GM23338 (cell line): ENCODE measurements at places on chromosomes 1 and 21. TPM values are rescaled to one million over a fixed set of nuclear protein-coding genes. Genes with fewer than 3 reads are reported as not detected.
A peak's percentile ranks its signal among the peaks of the same experiment; 100 is the strongest.

- DNase-seq, result peak; percentile 35
Observed at GRCh38 chr1:156153362-156153761, at the start of gene SEMA4A. Gene SEMA4A (plus strand): TSS chr1:156153585. CDS start chr1:156154579, 994 bp downstream.

- no peak for DNase-seq
Observed at GRCh38 chr1:40179496-40180089, 18.4 kb downstream of the RLF start.

GRCh38 chr1:227745568-227746265, 10.5 kb downstream of the SNAP47 start:
- no peak for DNase-seq

GRCh38 chr1:111855260-111855659, 99.6 kb downstream of the DDX20 start:
- no peak for DNase-seq

- no peak for DNase-seq
Observed at GRCh38 chr1:183824291-183824690, 19.4 kb downstream of the RGL1 start.

GRCh38 chr1:198014355-198014754, 97.2 kb downstream of the LHX9 start:
- DNase-seq, result no peak

KRTAP13-2 gene
- not detected in 2 replicates for total RNA-seq

TRIM17 gene
- total RNA-seq, result 1.1 and 1.4 TPM in 2 replicates

GRCh38 chr1:240611619-240612480, at the start of gene GREM2:
Gene GREM2 (minus strand): TSS chr1:240612155. CDS start chr1:240493475, 118,680 bp downstream.
- peak; percentile 82 for DNase-seq
